ENCODE measurements at places on chromosomes 5 and 9.

GRCh38 chr5:121572061-121572460 lies 279.6 kb upstream of the FTMT start:
- DNase-seq: no peak

GRCh38 chr9:14530841-14531240 lies 162.4 kb downstream of the ZDHHC21 start:
- no peak for DNase-seq

DNA sequence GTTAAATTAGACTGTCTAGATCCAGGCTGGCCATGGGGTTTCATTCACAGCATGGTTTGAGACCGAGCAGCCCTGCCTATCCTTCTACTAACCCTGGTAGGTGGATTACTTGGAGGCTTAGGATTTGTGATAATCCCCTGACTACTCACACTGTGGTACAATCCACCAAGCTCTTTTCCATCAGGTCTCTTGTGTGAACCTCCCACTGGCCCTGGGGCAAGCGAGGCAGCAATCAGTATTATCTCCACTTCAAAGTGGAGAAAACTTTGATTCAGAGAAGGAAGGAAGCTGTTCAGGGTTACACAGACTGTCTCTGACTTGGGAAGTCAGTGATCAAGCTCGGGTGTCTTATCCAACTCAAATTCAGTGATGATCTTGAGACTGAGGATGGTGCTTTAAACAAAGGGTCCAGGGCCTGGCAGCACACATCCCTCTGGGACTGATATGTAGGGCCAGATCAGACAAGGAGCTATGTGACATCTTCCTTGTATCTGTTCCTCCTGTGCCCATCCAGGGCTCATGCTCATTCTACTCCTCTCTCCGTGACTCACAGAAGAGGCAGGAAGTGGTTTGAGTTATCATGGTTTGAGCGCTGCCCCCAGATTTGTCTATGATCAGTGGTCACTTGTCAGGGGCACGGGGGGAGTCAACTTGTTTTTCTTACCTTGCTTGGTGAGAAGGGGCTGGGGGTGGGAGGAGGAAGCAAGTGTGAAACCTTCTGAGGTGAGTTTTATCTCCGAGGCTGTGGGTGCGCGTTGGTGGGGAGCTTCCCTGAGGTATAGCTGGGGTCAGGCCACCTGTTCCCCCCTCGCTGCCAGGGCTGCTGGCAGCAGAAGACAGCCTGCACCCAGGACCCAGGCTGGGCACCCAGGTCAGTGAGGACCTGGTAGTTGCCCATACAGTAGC lies 48.6 kb downstream of the RGS3 start:
- peak; percentile 73 for DNase-seq

DNA sequence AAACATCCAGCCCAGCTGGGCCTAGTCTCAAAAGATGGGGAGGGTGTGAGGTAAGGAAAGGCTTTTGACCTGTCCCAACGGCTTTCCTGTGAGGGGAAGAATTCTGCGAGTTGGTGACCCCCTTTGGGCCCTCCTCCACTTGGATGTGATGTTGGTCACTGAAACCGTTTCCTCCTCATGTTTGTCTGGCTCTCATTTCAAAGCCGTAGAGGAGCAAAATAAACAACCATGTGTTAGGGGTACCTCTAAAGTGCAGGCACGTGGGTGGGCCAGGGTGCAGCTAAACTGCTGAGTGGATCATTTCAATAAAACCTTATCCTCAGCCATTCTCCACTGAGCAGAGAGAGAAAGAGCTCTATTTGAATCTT lies 84.3 kb upstream of the MELK start:
- DNase-seq: no peak

DNA sequence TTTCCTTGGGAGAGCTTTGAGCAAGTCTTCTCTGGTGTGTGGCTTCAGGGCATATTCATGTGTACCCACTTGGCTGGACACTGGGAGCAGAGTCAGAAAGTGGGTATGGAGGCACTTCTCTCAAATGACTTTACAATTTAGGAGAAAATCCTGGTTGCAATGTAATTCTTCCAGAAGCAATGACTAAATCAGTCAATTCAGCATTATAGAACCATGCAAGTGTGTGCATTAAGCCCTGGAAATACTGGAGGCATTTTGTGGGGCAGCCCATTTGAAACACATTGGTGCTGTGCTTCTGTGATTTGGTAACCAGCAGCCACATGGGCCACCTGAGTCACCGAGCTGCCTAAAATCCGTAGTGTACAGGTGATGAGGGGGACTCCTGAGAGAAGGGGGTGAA lies 94.6 kb upstream of the TAS2R1 start:
- no peak for DNase-seq

GRCh38 chr9:101265261-101265660 lies 119.5 kb downstream of the BAAT start:
- no peak for DNase-seq

DNA sequence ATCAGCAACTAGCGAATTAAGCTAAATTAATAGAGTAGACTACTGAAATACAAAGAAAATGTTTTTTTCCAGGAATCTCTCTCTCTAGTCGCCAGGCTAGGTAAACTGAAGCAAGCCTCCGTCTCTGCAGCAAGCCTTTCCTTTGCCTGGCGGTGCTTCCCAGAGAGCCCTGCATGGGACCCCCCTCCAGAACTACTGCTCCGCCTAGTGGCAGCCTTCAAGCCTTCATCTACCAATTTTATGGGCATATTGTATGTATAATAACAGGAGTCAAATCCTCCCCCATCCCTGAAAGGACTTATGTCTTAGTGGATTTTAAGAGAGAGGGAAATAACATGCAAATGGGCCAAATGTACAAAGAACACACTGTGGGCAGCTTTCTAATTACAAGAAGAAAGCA lies 241.9 kb downstream of the SAXO1 start:
- DNase-seq: peak; percentile 12

DNA sequence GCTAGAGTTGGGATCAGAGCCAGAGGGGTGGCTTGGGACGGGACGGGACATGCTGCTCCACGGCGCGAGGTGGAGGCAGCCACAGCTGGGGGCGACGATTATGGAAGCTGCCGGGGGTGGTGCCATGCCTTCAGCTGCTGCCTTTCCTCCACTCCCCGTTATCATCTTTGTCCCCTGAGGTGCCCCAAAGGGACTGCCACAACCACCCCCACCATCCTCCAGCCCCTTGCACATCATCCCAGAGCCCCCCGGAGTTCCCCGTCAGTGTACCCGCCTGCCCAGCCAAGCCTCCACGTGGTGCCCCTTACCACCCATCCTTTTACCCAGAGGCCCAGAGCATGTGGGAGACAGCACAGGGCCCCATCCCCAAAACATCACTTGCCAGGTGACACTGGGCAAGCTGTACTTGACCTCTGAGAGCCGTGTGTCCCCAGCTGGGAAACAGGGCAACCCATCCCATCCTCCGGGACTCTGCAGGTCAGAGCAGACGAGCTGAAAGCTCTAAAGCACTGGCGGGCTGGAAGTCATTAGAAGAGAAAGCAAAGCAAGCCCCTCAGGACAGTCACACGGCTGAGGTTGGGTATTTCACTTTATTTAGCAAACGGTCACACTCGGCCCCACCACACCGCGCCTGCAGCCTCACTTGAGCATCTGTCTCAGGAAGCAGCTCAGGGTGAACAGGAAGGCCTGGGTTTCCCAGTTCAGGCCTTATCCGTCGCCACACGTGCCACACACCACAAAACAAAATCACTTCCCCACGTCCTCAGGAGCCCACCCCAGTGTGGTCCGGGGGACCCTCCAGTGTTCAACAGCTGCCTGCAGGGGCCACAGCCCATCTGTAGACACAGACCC lies 19.5 kb upstream of the MXD3 start:
- no peak for DNase-seq

DNA sequence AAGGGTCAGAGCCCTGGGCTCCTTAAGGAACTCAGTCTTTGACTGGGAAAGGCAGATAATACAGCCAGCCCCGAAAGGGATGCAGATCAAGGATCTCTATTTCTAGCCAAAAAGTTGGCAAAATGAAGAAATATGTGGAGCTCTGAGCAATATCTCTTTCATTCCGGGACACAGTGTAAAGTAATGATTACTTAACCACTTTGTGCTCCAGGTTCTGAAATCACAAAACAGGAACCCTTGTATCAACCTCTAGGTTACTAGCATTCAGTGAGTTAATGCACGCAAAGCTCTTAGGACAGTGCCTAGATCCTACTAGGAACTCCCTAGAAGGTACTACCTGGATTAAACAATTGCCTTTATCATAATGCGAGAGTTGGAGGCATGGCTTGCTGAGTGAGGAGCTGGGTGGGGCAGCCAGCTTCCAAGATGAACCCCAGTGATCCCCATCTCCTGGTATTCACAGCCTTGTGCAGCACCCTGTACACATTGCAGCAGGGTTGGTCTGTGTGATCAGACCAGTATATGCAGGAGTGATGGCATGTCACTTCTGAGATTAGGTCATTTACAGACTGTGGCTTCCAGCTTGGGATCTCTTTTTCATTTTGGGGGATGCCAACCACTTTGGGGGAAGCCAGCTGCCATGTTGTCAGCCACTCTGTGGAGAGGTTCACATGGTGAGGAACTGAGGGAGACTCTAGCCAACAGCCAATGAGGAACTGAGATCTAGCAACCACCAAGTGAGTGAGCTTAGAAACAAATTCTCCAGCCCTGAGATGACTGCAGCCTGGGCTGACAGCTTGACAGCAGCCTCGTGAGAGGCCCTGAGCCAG lies 103.1 kb upstream of the SLC44A1 start:
- no peak for DNase-seq

GRCh38 chr5:73229271-73229670 lies 56.3 kb downstream of the TMEM174 start:
- peak; percentile 67 for DNase-seq

GRCh38 chr5:10351199-10351905 lies 2.1 kb upstream of the MARCHF6 start:
- DNase-seq: peak; percentile 91

Data from IMR-90 (cell line).